ENCODE measurements at places on chromosomes 5 and 9.
A peak's percentile ranks its signal among the peaks of the same experiment; 100 is the strongest.

DNA sequence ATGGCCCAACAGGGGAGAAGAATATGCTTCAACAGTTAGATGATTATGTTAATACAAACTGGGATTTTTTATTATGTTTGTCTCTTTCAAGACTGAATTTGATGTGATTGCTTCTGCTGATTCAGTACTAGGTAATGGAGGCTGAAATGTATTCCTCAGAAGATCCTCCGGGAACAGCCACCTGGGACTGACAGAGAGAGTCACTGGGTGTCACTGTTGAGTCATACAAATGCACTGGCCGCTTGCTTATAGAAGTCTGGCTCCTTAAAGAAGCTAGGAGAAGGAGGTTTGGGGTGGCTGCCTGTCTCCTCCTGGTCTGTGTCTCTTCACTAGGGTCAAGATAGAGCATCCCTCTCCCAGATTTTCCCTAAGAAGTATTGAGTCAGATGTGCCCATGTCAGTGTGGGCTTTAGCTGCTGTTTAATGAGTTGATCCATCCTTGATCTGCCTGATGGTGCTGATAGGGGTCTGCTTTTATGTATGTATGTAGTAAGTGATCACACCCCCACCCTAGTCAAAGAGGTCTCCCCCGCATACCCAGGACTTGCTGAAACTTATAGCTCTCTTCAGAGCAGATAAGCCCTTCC lies 773.4 kb downstream of the BRINP1 start:
- peak; percentile 47 for DNase-seq

DNA sequence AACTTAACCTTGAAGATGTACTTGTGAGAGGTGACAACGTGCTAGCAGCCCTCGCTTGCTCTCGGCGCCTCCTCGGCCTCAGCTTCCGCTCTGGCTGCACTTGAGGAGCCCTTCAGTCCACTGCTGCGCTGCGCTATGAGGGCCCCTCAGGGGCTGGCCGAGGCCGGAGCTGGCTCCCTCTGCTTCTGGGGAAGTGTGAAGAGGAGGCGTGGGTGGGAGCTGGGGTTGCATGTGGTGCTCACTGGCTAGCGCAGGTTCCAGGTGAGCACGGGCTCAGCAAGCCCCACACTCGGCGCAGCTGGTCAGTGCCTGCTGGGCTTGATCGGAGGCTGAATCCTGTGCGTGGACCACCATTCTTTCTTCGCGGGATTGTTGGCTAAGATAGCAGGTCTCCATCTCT lies 166.1 kb downstream of the MRPS30 start:
- DNase-seq, result no peak

DNA sequence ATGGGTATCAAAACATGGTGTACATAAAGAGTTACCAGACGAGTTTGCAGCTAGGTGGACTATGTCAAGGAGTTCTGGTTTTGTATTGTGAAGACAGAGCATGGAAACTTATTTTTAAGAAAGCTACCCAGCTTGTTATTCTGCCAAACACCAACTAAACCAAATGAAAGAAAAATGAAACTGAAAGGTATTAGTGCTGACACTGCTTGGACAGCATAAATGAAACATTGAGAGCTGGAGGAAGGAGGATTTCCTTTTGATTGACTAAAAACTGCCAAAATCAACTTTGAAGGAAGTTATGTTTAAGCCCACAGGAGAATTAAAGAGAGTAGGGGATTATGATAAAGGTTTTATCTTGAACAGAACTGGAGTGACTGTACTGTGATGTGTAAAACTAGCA lies 766.2 kb downstream of the PTPRD start:
- no peak for DNase-seq

DNA sequence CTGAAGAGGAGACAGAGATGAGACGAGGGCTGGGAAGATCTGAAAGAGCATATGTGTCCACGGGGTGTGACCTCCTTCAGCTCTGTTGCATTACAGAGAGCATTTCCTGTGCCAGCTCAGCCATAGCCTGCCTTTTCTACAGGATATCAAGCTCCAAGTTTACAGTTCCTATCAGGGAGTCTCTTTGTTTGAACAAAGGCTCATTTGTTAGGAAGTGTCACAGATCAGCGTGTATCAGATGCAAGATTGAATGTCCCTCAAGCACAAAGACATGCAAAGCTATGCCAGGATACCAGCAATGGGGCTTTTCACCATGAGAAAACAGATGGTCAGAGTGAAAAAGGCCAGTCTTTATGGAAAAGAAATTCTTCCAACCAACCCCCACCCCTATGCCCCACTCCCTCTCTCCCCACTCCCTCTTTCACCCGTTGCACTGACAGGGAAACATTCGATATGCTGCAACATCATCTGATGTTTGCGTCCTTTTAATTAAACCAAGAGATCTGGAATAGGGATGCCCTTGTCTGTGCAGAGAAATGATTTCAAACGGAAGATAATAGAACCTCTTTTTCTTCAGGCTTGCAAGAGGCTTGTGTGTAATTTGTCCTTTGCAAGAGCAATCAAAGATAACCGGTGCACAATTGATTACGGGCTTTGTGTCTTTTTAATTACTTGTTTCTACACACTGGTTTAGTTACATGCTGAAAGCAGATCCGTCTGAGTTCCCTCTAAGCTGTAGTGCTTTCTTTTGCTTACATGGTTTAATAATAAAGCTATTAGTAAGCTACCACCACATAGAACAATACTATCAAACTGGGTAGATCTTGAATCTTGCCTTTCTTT lies 263.1 kb upstream of the RGMB start:
- peak; percentile 73 for DNase-seq

DNA sequence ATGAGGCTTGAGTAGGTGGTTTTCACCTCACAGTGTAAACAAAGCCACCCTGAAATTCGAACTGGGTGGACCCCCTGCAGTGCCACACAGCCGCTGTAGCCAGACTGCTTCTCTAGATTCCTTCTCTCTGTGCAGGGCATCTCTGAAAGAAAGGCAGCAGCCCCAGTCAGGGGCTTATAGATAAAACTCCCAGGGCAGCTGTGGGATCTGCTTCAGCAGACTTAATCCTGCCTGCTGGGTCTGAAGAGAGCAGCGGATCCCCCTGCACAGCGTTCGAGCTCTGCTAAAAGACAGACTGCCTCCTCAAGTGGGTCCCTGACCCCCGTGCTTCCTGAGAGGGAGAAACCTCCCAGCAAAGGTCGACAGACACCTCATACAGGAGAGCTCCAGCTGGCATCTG lies 71.4 kb downstream of the CARTPT start:
- DNase-seq, result no peak

DNA sequence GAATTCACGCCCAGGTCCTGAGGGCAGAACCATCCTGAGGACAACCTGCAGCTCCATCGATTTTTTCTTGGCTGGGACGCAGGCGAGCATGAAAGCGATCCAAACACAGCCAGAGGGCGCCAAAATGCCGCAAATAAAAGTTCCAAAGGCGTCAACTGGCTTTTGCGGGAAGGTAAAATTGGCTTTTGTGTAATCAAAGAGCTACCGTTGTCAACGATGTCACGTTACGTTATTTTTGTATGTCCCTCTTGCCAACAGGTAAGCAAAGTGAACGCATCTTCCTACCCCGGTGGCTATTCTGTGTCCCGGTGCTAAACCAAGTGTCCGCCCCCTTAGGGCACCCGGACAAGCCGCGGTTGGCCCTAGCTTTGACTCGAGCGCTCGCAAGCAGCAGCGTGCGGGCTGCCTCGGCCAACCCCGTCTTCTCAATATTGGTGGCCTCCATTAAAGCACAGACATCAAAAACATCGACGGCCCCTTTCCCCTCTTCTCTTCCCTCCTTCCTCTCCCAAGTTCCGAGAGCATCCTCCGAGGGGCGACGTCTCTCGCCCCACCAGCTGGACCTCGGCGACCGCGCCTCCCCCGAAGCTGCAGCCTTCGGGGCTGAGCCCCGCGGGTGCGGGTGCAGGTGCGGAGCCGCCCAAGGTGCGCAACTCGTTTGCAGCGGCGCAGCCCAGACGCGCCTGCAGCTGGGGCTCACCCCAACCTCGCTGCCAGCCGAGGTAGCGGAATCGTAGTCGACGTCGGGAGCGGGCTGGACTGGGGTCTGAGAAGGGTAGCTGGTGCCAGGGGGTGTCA lies 1.1 kb upstream of the BASP1 start:
- peak; percentile 90 for DNase-seq
